ENCODE measurements at places on chromosomes 12 and 14. TPM values are rescaled to one million over a fixed set of nuclear protein-coding genes. Genes with fewer than 3 reads are reported as not detected.

DNA sequence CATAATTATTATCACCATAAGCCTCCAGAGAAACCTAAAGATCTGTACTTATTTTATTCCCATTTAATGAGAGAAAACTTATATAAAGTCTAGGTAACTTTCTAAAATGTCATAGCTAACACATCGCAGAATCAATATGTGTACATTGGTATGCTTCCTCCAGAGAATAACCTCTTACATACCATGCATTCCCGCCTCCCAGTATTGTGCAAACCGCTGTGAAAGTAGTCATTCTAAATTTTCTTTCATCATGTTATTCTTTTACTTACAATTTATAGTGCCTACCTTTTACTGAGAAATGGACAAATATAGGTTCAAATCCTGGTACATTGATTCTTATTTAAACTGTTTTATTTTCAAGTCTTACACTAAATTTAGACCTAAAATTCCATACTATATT lies 463.4 kb downstream of the LRFN5 start:
- DNase-seq = no peak

- peak; percentile 82 for DNase-seq
Observed at GRCh38 chr12:27822076-27822712, 42.2 kb upstream of the MANSC4 start.

GRCh38 chr12:108567406-108568337 lies 5.3 kb downstream of the ISCU start:
- no peak for DNase-seq

DNA sequence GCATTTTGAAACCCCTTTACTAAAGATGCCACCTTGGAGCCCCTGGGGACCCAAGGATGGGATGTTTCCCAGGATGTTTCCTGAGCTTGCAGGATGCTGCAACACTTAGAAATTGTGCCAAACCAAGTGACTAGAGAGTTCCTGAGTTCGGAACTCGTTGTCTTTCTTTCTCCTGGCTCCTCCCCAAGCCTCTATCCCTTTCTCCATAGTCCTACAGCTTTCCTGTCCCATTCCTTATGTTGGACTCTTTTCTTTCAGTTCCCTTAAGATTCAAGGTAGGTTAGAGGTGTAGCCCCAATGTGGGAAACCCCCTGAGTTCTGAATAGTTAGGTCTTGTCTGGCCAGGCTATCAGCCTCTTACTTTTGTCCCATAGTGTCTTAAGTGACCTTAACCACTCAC lies 1.4 kb upstream of the KIF5A start:
- DNase-seq = no peak

NPFF gene
- not detected for total RNA-seq

SLC8A3 gene
- total RNA-seq = 0.52 TPM

All from activated naive CD4-positive, alpha-beta T cell treated with anti-CD3 and anti-CD28 coated beads for 36 hours (primary cell).